Vagina (tissue), 2 donors: ENCODE measurements at places on chromosomes 1 and 21.

- DNase-seq = no peak
Measured at GRCh38 chr1:16145662-16146278, 10.1 kb downstream of the EPHA2 start.

GRCh38 chr1:152244576-152245273, 20.7 kb upstream of the HRNR start:
- no peak for DNase-seq

DNA sequence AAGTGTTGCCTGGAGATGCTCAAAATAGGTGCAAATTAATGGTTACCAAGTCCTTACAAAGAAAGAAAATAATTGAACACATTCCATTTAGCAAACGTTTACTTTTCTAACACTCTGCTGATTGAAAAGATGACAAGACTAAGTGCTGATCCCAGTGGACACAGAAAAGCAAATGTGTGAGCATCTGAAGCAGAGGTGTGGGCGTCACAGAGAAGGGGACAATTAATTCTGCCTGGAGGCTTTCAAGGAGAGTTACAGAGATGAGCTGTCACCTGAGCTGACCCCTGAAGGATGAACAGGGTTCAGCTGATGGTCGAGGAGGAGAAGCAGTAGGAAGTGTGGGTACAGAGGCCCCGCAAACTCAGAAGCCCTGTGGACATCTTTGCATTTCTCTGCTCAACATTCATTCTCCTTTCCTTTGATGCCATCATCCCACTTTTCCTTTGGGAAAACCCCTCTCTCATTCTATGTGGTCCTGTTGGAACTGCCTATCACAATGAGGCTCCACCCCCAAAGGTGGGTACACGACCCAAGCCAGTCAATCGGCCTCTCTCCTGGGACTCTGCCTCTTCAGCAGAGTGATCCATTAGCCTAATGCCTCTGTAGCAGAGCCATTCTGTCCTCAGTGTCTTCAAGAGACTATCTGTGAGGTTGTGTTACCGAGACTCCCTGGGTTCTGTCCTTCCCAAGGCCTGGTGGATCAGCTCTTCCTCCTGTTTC, 17.2 kb upstream of the PLA2G2E start:
- DNase-seq = no peak

DNA sequence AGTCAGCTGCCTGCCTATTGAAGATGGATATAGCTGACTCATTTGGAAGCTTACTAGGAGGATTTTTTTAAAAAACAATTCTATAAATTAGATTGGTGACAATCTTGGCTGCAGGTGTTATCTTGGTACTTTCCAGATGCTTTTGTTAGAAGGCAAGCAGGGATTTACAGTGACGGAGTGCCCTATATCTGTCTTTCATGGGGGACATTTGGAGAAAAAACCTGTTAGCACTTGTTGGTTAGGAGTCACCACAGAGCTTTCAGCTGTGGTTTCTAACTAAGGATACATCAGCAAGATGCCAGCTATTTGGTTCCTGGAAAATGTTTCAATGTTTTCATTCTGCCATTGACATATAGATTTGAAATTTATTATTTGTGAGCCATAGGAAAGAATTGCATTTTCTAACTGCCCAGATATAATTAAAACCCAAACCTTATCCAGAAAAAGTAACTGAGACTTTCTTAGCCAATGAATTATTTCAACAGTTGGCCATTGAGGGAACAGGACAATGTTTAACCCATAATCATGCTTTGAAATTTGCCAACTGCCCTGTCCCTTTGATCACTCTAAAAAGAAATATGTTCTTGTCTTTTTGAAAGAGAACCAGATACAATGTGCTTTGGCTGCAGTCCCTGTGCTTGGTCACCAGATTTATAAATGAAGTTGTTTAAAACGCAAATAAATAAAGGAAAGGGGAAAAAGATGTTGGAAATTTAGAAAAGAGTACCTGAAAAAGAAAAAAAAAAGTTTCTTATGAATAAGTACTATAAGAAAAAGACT, 761.0 kb upstream of the CXADR start:
- DNase-seq = no peak

- no peak for DNase-seq
Measured at GRCh38 chr1:198535631-198536030, 4.8 kb downstream of the ATP6V1G3 start.

DNA sequence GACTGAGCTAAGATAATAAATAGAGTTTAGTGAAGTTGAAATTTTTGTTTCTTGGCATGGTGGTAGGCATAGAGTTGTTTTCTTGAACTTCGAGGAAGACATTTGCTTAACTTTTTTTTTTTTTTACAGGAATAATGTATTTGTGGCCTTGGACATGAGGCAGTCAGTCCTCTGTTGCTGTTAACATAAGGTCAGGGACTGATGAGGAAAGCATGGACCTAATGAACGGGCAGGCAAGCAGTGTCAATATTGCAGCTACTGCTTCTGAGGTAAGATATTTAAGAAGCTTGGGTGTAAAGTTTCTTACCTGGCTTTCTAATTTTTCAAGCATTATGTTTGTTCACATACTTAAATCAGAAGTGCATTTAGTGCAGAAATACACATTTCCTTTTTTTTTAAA, 51.5 kb downstream of the RALGPS2 start:
- DNase-seq = no peak

- no peak for DNase-seq
Measured at GRCh38 chr21:33125680-33126375, 55.9 kb downstream of the OLIG1 start.

DNA sequence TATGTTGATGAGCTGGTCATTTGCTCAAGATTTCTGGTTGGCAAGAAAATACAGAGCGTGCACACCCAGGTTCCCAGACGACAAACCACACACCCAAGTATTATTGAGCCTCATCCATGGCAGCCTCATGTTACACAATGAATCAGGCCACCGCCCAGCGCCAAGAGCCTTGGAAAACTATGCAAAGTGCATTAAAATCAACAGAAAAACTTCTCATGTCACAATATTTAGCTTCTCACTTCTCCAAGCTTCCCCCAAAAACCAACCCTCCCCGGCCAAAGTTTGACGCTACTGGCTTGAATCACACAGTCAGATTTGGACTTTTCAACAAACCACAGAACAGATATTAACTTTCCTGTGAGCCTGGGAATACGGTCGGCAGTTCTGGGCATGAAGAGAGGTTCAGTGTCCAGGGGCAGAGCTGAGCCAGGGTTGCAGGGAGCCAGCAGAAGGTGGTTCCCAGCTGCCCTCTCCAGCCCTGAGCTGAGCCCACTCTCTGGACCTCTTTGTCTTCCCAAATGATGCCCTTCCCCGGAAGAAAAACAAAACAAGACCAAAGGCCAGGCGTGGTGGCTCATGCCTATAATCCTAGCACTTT, 71.1 kb downstream of the SETD4 start:
- DNase-seq = no peak
